ENCODE measurements at places on chromosomes 5 and 9. TPM values are rescaled to one million over a fixed set of nuclear protein-coding genes. Genes with fewer than 3 reads are reported as not detected.

- DNase-seq, result no peak
Observed at GRCh38 chr9:69195668-69196067, 21.6 kb downstream of the TJP2 start.

DNA sequence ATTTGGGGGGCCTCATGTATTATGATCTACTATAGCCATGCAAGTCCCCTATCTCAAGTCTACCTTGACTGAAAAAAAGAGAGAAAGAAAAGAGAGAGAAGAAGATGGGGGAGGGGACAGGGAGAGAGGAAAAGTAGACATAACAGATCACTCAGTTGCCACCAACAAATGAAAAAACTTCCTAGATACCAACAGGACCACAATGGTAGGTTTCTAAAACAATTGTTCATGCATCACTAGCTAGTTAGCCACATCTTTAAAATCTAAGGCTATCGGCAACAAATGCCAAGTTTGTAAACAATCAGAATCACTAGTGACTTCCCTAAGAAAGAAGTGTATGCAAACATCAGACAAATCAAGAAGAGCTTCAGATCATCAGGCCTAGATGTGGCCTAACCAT, 328.2 kb downstream of the BNC2 start:
- DNase-seq, result no peak

DNA sequence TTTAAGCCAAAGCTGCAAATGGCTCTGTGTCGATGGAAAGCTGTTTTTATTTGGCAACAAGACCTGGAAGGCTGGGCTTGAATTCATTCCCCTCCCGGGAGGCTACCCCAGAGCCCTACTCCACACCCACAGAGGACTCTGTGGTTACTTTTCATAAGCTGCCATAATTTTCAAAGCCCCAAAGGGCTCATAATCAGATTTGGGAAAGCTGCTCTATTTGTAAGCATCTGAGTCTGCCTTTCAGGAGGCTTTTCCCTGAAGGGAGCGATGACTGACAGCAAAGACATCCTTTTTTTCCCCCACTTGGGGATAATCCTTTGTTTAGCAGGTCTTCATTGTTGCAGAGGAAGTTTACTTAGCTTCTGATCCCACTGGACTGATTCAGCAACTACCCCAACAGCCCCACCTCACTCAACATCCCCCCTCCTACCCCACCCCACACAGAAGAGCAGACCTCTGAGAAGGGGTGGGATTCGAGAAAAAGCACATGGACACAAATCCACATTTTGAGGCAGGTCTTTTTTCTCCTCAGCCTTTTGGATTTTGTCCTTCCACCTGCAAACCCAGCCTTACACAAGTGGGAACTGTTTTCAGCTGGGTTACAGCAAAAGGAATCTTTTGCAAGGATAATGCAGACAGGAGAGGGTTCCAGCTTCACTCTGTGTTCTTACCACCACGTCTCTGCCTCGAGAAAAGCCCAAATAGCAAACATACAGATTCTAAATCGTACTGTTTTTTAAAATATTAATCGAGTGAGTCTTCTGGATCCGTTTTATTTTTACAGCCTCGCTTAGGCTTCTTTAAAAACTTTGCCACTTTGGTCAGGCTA, 244.4 kb upstream of the TUT7 start:
- DNase-seq, result no peak

DNA sequence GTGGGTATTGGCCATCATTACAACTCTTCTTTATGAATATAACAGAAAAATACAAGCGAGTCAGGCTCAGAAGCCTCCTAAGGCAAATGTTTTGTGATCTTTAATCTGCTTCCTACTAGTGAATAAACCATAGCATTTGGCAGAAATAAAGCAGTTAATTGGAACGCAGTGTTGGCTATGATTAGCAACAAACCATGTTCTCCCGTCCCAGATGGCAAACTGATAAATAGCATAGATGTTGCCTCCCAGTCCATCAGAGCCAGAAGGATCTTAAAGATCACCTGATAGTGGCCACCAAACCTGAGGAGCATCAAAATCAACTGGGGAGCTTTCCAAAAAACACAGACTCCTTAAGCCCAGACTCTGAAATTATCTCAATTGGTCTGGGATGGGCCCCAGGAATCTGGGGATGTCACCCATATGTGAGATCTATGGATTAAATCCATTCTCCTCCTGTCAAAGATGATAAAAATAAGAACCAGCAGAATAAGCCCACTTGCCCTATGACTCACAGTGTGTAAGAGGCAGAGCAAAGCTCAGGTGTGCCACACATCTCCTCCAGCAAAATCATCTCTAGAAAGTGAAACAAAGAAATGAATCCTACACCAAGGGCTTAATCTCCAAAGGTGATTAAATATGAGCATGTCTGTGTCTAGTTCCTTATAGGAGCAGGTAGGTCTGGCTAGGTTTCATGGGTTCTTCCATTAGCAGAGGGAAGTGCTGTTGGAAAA, 50.3 kb downstream of the APBA1 start:
- no peak for DNase-seq

GRCh38 chr9:18263377-18263776, 210.6 kb upstream of the ADAMTSL1 start:
- DNase-seq, result no peak

- no peak for DNase-seq
Observed at GRCh38 chr5:142861011-142861410, 90.8 kb downstream of the ARHGAP26 start.

DNA sequence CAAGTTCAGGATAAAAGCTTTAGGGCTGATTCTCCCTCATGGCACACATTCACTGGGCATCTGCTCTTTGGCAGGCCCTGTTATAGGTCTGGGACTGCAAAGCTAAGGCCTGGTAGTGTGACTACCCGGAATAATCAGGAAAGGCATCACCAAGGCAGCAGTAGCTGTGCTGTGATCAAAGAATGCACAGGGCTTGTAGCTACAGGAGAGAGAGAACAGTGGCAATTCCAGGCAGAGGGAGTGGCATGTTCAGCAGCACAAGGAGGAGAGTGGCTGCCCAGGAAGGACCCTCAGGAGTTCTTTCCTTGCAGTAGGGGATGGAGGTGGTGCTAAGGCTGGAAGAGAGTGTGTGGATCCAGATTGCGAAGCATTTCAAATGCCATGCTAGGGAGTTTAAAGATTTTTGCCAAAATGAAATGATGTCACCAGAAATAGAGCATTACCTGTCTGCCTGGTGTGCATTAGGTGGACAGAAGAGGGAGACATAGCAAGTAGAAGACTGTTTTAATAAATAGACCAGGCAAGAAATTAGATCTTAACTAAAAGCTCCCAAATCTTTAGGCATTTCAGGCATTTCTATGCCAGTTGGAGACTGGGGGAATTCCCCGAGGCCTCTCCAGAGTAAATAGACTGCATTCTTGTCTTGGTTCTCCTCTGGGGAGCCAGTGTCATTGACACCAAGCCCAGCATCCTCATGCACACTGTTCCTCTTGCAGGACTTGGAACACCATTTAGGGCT, 69.1 kb downstream of the GPR21 start:
- no peak for DNase-seq

DNA sequence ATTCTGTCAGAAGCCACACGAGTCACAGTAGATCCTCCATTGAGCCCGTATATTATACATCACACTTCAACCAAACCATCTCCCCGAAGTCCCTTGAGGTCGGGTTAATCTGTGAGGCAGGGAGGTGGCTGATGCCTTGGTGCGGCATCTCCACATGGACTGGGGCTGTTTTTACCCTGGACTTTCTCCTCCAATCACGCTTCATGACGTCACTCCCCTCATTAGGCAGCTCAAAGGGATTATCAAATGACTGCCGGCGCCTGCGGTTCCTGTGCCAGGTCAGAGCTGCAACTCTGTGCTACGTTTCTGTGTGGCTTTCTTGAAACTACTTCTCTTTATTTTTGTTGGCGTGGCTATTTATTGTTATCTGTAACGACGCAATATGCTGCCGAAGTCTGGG, 53.7 kb downstream of the TMOD1 start:
- DNase-seq, result no peak

GRCh38 chr5:83492331-83492730, 20.8 kb downstream of the VCAN start:
- DNase-seq, result no peak

GRCh38 chr5:127562252-127562651, 44.8 kb downstream of the PRRC1 start:
- no peak for DNase-seq

- no peak for DNase-seq
Observed at GRCh38 chr9:27065288-27065687, 43.7 kb upstream of the TEK start.

DNA sequence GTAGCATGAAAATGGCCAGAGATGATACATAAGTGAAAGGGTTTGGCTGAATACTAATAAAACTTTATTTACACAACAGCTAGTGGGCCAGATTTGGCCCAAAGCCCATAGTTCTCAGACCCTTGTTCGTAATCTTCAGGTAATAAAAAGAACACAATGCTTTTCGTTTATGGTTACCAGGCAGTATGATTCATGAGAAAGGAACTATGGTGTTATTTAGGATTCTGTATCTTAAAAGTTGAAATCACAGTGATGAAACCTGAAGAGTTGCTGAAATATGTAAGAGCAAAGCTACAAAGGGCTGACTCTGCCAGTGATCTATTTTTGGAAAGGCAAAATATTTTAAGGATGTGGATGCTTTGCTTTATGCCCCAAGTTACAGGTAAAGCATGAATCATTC, 192.7 kb downstream of the SMC2 start:
- DNase-seq, result no peak

- DNase-seq, result no peak
Observed at GRCh38 chr5:179342577-179342976, 2.7 kb downstream of the ADAMTS2 start.

DNA sequence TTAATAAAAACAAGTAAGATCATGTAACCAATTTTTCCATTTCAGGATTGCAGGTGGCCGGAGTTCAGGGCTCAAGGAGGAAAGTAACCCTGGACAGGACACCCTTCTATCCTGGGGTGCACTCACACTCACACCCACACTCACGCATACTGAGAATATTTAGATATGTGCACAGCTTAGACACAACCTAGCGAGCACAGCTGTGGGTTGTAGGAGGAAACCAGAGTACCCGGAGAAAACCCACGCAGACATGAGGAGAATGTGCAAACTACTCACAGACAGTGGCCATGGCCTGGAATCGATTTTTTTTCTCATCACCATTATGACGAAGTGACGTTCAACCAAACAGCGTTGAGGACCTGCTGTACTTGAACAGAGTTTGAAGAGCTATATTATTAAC, 4.5 kb upstream of the EFNA5 start:
- no peak for DNase-seq

DNA sequence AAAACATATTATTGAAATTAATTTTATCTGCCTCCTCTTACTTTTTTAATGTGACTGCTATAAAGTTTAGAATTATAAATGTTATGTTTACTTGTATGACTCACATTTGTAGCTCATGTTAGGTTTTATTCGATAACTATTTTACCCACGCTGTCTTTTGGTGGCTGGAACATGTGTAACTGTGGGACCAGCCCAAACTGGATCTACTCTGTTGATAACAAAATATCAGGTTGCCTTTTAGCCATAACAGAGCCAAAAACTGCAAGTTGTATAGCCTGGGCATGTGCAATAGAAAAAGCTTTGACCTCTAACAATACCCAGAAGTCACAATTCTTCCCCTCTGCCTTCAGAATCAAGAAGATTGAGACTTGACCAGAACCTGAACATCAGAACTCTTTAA, 356.5 kb downstream of the PRELID2 start:
- DNase-seq, result no peak

GRCh38 chr5:72844218-72844603, 27.8 kb downstream of the TNPO1 start:
- no peak for DNase-seq

- DNase-seq, result no peak
Observed at GRCh38 chr9:14440062-14440461, 126.1 kb upstream of the NFIB start.

GRCh38 chr5:61822584-61822983, 483.4 kb upstream of the KIF2A start:
- no peak for DNase-seq

- DNase-seq, result no peak
Observed at GRCh38 chr5:6736106-6736505, 22.9 kb downstream of the TENT4A start.

DNA sequence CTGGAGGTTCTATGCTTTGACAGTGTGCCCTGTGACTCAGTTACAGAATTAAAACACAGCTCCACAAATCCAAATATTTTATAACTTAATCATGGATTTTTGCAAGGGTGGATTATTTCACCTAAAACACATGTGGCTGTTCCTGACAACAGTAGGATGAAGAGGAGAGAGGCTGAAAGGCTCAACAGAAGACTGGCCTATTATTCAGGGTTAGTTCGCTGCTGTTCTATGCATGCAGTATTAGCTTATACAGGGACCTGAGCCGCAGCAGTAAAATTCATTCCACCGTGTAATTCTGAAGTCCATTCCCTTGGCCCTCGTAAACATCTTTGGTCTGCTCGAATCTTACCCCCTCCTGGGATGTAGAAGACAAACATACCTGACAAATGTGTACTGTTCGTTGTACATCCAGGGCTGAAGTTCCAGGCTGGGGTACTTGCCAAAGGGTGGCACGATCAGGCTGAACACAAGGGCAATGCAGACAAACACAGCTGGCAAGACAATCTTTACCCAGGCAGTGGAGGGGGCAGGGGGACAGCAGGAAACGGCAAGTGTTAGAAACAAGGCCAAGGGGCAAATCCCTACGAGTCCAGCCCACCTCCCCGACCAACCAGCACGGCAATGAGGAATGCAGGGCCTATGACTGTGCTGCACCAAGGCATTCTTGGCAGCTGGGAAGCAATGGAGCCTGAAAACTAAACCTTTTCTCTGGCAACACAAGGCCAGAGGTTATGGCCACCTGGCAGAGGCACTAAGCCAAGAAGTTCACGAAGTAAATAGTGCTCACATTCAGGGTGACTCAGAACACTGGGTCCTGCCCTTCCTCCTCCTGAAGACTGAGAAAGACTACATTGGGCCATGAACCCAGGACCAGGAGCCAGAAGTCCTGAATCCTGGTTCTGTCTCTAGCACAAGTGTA, 46.8 kb downstream of the NIPSNAP3B start:
- DNase-seq, result no peak

The FCN2 gene
- not detected for total RNA-seq

The IFNK gene
- total RNA-seq, result not detected

The ACOT12 gene
- total RNA-seq, result not detected

The OTP gene
- not detected for total RNA-seq

The DAB2IP gene
- total RNA-seq, result 0.02 TPM

The CDH9 gene
- total RNA-seq, result not detected

The TNC gene
- 0.90 TPM for total RNA-seq

The CCL21 gene
- not detected for total RNA-seq

The GLRA1 gene
- not detected for total RNA-seq

The STK32A gene
- not detected for total RNA-seq

The PDE6A gene
- not detected for total RNA-seq

The LPAR1 gene
- not detected for total RNA-seq

The SLC12A2 gene
- 13.1 TPM for total RNA-seq

The RGS3 gene
- total RNA-seq, result 62.2 TPM
